ENCODE measurements at places on chromosomes 7 and 10.

GRCh38 chr7:4162884-4163564 is 519.1 kb upstream of the FOXK1 start:
- DNase-seq: no peak

DNA sequence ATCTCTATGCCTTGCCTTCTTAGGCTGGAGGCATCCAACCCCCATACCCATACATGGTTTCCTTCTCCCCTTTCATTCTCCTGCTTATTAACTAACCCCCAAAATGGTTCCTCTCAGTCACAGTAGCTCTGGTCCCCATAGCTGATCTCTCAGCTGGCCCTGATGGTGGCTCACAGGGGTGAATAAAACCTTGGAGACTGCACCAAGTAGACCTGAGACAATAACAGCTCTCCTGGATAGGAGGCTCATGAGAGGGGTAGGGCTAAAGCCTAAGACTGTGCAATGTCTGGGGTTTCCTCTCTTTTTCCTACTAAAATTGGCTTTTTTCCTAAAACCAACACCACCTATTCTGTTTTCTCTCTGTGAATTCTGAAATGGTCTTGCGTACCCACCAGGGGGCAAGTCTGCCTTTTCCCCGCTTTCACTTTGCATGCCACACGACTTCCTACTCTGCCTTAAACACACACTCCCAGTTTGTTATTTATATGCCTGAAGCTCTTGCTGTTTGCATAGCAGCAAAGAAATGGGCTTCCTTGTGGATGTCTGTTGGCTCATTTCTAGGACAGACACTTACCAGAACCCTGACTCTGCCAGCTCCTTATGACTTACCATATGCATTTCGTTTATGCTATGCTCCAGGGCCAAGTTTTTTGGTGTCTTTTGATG is 18.4 kb upstream of the PON1 start:
- no peak for DNase-seq

GRCh38 chr10:114499116-114499515 is 94.8 kb upstream of the AFAP1L2 start:
- DNase-seq: no peak

DNA sequence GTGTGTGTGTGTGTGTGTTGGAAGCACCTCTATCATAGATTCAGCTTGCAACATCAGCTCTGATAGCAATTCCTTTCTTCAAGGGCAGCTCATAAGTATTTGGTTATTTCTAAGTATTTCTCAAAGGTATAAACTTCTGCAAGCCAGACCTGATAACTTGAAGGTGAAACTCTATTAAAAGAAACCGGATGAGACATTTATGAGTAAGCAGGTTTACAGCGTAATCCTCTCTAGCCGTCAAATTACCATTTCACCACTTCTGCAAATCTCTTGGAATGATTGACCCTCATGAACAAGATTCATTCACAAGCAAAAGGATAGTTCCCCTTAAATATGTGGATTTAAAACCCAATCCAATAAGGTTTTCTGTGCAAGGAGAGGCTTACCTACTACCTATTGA is 23.1 kb downstream of the PDE1C start:
- no peak for DNase-seq

- DNase-seq: no peak
These were observed 77.8 kb downstream of the TBXAS1 start for GRCh38 chr7:139906879-139907278.

- no peak for DNase-seq
These were observed 100.8 kb downstream of the ACTR3B start for GRCh38 chr7:152860310-152860709.

DNA sequence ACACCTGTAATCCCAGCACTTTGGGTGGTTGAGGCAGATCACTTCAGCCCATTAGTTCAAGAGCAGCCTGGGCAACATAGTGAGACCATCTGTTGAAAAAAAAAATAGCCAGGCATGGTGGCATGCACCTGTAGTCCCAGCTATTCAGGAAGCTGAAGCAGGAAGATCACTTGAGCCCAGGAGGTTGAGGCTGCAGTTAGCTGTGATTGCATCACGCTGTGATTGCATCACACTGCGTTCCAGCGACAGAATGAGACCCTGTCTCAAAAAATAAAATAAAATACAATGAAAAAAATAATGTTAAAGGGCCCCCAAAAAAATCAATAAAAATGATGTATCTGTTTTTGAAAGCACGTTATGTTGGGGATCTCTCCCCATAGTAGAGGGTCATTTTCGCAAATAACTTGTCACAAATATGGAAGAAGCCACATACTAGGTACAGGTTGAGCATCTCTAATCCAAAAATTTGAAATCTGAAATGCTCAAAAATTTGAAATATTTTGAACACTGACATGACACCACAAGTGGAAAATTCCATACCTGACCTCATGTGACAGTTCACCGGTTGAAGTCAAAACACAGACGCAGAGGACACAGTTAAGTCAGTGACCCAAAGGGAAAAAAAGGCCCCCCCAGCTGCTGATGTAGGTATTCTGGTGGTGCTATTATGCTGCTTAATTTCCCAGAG is 9.5 kb downstream of the CISD1 start:
- no peak for DNase-seq

DNA sequence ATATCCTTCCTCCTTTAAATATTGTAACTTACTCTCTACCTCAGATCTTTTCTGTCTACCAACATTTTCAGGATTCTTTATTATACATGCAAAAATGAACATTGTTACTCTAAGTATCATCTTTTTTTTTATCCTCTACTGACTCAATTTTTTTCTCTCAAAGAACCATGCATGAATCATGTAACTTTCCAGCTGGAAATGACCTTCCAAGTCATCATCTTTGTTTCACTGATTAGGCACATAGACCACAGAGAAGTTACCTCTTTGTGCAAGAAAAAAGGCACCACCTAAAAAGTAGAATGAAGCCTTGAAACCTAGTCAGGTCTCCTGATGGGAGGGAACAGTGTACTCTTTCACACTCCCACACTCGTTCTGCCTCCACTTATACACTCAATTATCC is 234.9 kb downstream of the HGF start:
- DNase-seq: no peak

GRCh38 chr7:125563964-125564529 is 634.4 kb upstream of the POT1 start:
- DNase-seq: no peak

Measured in NCI-H187 treated with DMSO at 0.1 percent for 48 hours (cell line).